ENCODE measurements at places on chromosomes 12 and 14.
A peak's percentile ranks its signal among the peaks of the same experiment; 100 is the strongest.

DNA sequence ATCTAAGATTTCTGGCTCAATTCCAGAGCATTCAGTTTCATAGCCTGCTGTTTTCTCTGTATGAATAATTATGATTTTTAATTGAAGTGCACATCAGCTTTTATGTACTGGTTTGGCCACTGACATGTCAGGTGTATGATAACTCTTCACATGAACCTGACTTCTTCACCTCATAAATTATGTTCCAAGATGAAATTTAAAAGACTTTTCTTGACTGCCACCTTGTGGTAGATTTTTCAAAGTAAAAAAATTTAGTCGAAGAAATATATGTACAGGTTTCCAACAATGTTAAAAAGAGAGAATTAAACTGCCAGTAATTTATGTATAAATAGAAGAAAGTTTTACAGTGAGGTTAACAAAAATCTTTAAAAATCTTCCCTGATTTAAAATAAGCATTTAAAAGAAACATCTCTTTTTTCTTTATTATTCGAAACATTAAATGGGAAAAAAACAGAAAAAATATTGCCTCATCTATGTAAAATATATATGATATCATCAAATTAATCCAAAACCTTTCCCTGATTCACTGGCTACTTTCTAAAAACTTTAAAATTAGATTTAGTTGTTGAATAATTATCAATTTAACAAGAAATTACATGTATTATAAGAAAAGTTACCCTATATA, 124.9 kb upstream of the ATXN7L3B start:
- DNase-seq: no peak

- no peak for DNase-seq
Measured at GRCh38 chr14:74267588-74267987, 28.3 kb downstream of the VSX2 start.

GRCh38 chr12:71440345-71440762, 756 bp downstream of the LGR5 start:
- no peak for DNase-seq

- peak; percentile 8 for DNase-seq
Measured at GRCh38 chr14:35789651-35790050, 19.4 kb downstream of the RALGAPA1 start.

DNA sequence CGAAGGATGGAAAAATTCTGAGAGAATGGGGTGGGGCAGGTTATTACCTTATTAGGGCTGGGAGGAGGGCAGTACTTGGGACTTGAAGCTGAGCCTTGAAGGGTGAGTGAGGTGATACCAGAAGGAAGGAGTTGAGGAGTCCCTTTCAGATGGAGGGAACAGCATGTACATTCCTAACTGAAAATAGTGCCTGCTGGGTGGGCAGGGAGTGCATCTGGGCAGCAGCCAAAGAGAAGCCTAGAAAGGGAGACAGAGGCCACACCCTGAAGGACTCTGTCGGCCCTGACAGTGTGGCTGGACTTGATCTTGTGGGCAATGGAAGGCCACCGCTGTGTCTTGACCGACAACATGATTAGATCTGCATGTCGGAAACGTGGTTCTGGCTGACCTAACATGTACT, 147.6 kb downstream of the NDUFA12 start:
- DNase-seq: no peak

DNA sequence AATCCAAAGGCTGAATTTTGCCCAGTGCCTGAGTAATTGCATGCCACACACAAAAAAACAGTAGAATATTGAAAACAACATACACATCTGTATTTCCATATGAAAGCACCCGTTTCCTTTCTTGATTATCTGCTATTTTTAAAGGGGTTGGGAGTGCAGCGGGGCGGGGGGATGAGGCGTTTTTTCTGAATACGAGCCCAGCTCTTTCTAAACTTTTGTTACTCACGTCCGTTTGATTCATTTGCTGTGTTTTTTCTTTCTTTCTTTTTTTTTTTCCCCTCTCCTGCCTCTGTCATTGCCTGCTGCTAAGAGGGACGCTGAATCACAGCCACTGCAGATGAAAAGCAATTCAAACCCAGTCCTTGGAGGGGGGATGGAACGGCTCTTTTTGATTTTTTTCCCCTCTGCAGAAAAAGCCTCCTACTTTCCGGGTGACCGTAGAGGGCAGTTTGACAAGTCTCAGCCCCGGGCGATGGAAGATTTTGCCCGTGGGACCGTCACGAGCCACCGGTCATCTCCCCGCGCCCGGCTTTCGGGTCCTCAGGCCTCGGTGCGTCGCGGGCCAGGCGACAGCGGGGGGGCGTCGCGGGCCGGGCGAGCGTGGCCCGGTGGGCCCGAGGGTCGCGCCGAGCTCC, 572 bp upstream of the RASSF8 start:
- DNase-seq: no peak

DNA sequence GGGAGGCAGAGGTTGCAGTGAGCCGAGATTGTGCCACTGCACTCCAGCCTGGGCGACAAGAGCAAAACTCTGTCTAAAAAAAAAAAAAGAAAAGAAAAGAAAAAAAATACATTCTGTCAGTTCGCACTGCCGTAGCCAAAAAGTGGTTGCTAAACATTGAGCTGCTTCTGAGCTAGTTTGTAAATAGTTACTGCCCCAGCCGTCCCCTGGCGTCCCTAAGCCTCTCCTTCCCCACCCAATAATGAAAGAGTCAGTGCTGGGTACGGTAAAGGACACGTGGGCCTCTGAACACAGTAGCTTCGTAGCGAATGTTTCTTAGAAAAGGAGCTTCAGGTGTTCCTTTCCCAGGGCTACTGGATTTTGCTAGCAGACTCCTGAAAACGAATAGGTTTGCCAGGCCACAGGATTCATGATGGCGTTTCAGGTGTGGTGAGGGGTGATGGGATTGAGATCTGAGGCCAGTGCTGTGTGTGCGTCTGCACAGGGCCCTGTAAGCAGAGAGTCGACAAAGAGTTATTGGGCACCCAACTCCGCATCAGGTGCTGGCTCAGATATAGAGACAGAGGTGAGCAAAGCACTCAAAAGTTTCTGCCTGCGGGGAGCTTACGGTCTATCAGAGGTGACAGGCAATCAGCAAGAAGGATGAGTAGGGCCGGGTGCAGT, 94.1 kb downstream of the LGMN start:
- DNase-seq: no peak

DNA sequence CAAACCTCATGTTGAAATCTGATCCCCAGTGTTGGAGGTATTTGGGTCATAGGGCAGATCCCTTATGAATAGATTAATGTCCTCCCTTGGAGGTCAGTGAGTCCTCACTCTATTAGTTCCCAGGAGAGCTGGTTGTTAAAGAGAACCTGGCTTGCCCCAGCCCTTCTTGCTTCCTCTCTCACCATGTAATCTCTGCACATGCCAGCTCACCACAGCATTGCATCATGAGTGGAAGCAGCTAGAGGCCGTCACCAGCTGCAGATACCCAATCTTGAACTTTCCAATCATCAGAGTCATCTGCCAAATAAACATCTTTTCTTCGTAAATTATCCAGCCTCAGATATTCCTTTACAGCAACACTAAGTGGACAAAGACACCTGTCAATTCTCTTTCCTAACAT, 161.8 kb upstream of the IGF1 start:
- no peak for DNase-seq

DNA sequence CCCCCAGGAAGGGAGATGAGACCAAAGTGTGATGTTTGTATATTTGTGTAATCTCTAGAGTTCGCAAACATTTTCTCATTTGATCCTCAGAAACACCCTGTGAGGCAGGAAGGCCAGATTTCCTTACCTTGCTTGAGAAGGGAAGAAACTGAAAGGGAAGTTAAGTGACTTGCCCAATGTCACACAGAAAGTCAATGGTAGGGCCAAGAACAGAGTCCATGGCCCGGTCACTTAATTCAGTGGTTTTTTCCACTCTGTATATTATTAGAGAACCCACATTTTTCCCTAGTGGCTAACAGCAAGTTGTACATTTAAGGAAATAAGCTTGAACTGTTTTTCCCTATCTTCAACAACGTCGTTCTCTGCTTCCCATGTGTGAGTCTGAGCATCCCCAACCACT, 25.6 kb upstream of the CHPT1 start:
- no peak for DNase-seq

DNA sequence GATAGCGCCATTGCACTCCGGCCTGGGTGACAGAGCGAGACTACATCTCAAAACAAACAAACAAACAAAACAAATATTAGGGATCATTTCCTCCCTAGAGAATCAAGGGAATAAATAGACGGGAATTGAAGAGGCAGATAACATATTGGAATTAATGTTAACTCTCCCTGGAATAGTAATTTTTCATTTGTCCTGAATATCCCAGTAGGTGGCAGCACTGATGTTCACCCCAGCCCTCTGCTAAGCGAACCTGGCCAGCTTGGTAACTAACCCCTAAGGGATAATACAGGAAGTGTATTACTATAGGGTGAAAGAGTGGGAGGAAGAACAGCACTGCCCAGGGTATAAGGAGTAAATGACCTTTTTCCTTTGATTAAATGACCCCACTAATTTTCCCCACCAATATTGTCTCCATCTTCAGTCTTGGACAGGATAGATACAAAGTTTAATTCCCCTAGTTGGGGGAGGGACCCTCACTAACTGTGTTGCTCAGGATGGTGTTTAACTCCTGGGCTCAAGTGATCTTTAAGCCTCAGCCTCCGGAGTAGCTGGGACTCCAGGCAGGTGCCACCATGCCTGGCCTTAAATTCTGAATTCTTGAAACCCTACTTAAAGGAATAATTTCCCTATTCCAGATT, 40.5 kb downstream of the SLC2A14 start:
- peak; percentile 21 for DNase-seq

DNA sequence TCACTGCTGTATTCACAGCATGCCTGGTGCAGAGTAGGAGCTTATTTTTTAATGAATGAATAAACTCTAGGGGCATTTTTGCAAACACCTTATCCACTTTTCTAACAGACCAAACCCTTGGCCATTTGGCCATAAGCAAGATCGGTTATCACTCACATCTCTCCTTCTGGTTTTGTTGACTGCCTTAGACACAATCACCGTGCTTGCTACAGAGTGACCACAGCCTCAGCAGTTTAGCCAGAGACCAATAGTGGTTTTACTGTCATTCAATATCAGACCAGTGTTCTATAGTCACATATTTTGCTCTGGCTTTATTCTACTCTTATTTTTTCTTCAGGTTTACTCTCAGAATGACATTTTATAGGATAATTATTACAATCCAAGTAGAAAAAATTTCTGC, 2.2 kb downstream of the KLRB1 start:
- no peak for DNase-seq

- peak; percentile 40 for DNase-seq
Measured at GRCh38 chr14:105315211-105315721, 718 bp downstream of the PACS2 start.

DNA sequence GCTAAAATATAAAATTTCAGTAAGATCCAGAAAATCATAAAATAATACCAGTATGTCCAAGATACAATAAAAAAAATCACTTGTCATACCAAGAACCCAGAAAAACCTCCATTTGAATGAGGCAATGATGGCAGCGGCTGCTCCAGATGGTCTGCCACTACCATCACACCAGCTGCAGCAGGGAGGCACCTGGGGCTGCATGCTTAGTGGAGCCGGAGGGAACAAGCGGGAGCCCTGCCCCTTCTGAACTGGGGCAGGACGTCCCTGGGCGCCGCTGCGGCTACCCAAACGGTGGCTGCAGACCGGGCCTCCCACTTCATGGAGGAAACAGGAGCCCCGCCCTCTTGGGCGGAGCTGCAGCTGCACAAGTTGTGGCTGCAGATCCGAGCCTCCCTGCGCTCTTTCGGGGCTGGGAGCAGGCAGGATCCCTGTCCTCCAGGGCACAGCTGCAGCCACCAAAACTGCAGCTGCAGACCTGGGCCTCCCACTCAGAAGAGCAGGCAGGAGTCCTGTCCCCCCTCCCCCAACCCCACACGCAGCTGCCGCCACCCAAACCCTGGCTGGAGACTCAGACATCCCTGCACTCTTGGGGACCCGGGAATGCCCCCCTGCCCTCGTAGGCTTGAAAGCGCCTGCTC, 36.1 kb upstream of the OR5AU1 start:
- peak; percentile 79 for DNase-seq

DNA sequence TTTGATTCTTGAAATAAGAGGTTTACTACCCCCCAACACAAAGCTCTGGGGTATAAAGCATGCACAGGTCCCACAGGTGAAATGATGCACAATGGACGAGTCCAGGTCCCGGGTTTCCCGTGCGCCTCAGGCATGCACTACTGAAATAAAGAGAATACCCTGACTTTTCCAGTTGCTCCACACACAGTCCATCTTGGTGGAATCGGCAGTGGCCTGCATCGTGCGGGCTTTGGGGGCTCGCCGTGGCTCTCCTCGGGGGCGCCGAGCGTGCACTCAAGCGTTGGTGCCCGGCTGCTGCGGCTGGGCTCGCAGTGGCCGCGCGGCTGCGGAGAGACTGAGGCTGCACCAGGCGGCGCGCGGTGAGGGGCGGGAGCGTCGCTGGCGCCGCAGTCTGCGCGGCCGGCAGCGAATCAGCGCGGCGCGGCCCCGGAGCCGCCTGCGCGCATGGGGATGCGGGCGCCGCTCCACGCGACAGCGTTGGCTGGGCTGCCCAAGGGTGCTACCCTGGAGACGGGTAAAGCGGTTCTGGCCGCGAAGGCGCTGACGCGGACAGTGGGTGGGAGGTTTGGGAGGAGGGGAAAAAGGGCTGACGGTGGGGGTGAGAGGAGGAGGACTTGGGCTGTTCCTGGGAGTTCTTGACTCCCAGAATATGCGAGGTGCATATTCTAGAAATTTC, 53.8 kb upstream of the CCDC175 start:
- peak; percentile 17 for DNase-seq

- no peak for DNase-seq
Measured at GRCh38 chr12:107948391-107948945, 174.0 kb downstream of the ASCL4 start.

DNA sequence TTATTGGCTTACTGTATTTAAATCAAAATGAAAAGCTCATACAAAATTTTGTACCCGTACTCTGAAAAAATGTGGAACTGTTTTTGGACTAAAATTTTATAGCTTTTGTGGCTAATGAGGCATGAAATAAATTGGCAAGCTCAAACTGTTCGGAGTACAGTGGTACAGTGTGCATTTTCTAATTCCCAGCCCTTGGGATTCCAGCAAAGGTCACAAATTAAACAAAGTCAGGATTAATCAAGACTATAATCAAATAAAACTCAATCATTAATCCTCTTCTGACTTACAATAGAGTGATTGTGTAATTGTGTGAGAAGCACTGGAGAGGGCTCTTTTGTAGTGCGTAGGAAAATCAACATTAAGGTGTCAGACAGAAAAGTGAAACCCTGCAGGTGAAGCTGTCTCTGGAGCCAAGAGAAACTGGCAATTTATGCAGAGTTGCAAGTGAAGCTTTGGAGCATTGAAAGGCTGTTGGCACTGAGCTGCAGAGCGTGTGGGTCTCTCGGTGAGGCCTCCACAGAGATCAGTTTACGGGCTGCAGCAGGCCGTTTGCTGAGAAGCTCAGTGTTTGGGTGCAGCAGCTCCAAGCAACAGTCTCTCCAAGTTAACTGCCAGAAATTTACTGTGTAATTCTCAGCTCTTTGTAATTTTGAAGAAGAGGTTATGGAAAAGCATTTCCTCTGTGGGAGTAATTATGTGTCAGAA, 275.9 kb downstream of the FBXL14 start:
- no peak for DNase-seq

DNA sequence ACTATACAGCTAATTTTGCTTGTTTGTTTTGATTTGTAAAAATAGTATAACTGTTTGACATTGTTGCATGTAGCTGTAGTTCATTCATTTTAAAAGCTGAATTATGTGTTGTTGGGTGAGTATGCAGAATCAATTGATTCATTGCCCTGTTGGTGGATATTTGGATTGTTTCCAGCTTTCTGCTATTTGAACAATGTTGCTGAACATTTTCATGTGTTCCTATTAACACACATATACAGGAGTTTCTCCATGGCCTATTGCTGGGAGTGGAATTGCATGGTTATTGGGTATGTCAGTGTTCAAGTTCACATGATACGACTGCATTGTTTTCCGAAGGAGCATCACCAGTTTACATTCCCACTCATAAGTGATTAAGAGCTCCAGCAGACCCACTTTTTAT, 75.3 kb downstream of the SRGAP1 start:
- no peak for DNase-seq

- no peak for DNase-seq
Measured at GRCh38 chr14:23621204-23621931, 14.8 kb upstream of the DHRS2 start.

Measured in activated naive CD8-positive, alpha-beta T cell treated with anti-CD3 and anti-CD28 coated beads for 36 hours (primary cell).